ENCODE measurements at places on chromosomes 2 and 18. TPM values are rescaled to one million over a fixed set of nuclear protein-coding genes. Genes with fewer than 3 reads are reported as not detected.

Gene CD302
- 0.48 TPM for total RNA-seq

Gene FHOD3
- 14.7 TPM for total RNA-seq

Gene NPPC
- not detected for total RNA-seq

Gene ASAP2
- 36.9 TPM for total RNA-seq

Gene ATL2
- 197 TPM for total RNA-seq

Gene CEBPZOS
- total RNA-seq, result 7.2 TPM

Gene CYRIA
- 4.3 TPM for total RNA-seq

All from tracheal epithelial cell (primary cell).